ENCODE measurements at places on chromosomes 5 and 9.

DNA sequence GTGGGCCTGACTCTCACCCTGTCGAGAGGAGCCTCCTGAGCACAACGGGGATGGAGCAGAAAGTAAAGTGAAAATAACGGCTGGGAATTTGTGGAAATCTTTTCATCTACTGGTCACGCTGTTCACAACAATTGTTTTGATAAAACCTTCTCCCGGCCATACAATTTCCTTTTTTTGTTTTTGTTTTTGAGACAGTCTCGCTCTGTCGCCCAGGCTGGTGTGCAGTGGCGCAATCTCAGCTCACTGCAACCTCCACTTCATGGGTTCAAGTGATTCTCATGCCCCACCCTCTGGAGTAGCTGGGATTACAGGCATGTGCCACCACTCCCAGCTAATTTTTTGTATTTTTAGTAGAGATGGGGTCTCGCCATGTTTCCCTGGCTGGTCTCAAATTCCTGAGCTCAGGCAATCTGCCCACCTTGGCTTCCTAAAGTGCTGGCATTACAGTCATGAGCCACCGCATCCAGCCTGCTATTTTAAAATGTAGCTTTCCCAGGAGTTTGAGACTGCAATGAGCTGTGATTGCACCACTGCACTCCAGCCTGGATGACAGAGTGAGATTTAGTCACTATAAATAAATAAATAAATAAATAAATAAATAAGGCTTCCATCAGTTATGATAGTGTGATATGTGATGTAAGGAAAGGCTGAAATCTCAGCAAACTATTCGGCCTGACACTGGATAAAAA is 73.5 kb upstream of the PTGER4 start:
- DNase-seq = no peak

- no peak for DNase-seq
Measured at GRCh38 chr5:175609526-175609925, 48.3 kb upstream of the HRH2 start.

DNA sequence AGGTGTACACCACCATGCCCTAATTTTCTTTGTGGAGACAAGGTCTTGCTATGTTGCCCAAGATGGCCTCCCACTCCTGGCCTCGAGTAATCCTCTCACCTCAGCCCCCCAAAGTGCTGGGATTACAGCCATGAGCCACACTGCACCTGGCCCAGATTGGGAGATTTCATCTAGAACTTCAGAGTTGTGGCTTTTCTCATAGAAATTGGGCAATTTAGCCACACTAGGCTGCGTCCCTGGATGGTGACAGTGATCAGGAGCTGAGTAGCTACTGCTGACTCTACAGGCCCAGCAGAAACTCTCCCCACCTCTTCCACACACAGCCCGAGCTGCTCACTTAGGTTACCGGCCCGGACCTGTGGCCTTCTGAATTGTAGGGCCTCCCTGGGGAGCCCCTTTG is 7.7 kb downstream of the PFN3 start:
- no peak for DNase-seq

- no peak for DNase-seq
Measured at GRCh38 chr5:143898916-143899591, 87.1 kb downstream of the HMHB1 start.

DNA sequence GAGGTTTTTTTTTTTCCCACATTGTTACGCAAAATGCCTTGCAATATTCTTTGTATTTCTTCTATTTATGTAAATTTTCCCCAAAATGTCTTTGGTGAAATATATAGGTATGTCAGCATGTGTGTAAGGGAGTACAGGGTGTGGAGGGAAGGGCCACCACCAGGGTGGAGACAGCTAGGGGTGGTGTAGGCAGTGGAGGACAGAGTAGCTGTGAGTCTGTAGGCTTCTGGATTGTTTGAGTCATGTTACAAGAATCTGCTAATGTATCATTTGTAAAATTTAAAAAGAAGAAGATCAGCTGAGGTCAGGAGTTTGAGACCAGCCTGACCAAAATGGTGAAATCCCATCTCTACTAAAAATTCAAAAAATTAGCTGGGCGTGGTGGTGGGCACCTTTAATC is 175.5 kb downstream of the NXNL2 start:
- no peak for DNase-seq

GRCh38 chr9:114696814-114697544 is 15.0 kb upstream of the TEX48 start:
- no peak for DNase-seq

DNA sequence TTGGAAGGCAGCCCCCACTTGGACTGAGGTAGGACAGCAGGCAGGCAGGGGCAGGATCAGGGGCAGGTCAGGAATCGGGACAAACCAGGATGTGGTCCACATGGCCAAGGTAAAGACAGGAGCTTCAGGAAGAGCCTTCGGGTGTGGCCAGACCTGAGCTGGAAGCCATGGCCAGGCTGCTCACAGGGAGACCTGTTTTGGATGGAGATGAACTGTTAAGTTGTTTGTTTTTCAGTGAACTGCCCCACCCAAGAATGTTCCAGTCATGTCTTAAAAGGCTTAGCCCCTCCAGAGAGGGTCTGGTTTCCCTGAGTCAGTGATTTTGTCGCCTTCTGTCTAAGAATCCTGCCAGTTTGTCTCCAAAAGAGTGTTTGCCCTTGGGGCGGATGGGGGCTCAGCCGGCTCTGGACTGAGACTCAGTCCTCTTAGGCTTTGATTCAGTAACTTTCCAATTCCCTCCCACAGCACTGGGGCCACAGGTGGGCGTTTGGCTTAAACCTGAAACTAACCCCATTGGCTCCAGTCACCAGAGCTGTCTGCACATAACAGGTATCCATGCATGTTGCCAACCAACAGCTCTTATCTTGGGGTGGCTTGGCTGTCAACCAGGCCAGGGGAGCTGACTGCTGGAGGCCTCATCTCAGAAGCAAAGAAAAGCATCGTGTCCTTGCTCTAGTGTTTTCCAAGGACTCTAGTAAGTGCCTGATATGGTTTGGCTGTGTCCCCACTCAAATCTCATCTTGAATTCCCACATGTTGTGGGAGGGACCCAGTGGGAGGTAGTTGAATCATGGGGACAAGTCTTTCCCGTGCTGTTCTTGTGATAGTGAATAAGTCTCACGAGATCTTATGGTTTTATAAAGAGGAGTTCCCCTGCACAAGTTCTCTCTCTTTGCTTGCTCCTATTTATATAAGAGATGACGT is 11.3 kb upstream of the ANKH start:
- DNase-seq = no peak

All from GOT3 (cell line).